Activated CD4-positive, alpha-beta T cell treated with anti-CD3 and anti-CD28 coated beads for 1 hour (primary cell): ENCODE measurements at places on chromosomes 12 and 14.
A peak's percentile ranks its signal among the peaks of the same experiment; 100 is the strongest.

GRCh38 chr12:2266666-2267620 is 214.2 kb downstream of the CACNA1C start:
- DNase-seq: no peak

DNA sequence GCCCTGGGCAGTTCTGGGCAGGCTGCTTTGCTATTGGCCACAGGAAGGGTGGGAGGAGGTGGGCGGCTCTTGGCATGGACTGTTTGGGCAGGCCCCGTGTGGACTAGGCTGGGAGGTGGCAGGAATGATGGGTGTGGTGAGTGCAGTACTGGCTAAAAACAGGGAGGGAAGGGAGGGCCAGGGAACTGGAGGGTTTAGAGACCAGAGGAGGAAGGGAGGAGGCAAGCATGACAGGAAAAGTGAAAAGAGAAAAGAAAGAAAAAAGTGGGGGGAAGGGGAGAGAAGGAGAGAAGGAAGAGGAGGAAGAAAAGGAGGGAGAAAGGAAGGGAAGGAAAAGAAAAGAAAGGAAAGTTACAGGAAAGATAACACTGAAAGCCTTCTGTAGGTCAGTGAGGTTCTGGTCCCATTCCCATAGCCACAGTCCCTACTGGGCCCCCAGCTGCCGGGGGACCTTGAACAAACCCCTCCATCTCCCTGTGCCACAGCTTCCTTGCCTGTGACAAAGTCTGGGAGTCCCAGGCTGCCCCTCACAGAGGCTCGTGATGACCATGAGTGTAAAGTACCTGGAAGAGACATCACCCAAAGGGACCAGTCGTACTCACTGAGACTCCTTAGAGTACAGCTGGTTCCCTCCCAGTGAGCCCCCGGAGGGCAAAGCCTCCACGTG is 1.1 kb upstream of the C14orf132 start:
- no peak for DNase-seq

- DNase-seq: no peak
These were observed 81.6 kb downstream of the ADGRD1 start for GRCh38 chr12:131035245-131035681.

DNA sequence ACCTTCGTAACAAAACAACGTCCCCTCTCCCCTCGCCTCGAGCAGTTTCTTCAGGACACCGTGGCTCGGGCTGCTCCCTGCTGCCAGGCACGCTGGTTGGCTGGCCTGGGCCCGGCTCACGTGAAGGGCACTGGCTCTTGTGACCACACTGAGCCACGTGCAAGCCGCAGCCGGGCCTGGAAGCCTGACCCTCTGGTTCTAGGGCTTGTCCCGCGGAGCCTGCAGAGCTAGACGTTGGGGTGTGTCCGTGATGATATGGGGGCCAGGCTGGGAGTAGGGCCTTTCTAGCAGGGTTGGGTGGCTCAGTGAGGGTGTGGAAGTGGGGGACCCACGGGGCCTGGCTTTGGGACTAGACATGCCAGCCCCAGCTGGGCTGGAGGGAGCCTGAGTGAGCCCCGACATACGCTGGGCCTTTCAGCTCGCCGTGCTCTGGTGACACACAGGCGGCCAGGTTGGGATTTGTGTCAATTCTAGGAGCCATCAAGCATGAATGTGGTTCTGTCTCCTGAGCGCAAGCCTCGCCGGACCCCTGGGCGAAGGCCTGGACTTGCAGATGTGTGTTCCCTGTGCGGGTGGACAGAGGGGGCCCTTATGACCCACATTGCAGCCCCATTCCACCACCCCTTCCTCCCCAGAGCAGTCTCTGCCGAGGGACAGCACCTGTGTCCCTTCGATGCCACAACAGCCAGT is 13.6 kb upstream of the AMN start:
- DNase-seq: no peak

DNA sequence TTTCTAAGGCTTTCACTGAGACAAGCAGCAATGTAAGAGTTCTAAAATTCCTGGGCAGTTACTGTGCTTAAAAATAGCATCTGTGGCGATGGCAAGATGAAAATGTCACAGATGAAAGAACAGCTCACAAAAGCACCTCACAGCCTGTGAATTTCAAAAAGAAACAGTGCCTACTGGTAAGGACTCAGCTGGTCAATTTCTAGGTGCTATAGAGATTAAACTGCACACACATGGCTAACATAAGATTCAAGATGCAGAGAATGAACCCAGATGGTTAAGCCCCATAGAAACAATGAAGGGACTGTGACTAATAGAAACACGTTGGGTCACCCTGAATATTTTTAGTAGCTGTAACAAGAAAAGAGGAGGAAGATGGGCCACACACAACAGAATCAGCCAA is 12.0 kb upstream of the IL26 start:
- no peak for DNase-seq

DNA sequence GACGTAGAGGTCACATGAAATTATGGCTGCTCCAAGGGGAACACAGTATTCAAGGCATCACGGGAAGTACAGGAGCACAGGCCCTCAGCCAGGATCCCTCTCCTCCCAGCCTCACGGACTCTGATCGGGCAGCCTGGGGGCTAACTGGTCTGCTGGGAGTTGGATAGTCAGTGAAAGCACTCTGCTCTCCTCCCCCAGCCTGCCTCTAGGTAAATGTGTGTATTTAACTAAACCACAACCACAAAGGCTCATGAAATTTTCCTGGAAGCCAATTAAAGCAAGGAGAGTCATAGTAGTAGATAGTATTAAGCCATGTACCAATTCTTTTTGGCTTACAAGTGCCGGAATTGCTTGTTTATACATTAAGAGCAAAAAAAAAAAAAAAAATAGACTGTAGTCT is 254.3 kb downstream of the MSRB3 start:
- DNase-seq: no peak

DNA sequence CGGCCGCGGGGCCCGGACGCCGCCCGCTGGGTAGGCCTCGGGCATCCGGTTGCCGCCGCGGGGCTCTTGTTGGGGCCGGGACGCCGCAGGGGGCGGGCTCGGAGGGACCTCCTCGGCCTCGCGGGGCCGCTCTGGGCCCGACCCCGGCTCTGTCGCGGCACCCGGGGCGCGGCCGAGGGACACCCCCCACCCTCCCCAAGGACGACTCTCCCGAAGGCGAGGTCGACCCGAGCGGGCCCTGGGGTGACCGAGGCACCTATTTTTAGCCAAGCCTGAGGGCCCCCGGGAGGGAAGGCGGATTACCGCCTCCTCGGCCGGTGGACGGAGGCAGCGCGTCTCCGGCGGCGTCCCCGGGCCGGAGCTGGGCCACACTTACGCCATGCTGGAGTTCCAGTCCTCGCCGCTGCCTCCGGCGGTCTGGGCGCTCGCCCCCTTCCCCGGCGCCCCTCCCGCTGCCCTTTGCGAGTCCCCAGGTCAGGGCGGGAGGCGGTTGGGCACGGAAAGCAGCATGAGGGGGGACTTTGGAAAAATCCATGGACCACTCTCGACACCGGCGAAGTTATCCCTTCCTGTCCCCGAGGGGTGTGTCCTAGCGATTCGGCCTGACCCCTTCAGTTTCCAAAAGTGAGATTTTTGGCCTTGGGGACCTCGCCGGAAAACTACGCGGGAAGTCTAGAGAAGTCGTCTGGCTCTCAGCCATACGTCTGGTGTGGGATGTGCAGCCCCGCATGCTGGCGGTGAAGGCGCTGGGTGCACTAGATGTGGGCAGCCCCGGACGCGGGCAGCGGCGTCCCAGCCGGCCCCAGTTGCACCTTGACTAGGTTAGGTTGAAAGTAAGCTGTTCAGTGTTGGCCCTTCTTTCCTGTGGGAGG is 699 bp downstream of the KTN1 start:
- peak; percentile 34 for DNase-seq

DNA sequence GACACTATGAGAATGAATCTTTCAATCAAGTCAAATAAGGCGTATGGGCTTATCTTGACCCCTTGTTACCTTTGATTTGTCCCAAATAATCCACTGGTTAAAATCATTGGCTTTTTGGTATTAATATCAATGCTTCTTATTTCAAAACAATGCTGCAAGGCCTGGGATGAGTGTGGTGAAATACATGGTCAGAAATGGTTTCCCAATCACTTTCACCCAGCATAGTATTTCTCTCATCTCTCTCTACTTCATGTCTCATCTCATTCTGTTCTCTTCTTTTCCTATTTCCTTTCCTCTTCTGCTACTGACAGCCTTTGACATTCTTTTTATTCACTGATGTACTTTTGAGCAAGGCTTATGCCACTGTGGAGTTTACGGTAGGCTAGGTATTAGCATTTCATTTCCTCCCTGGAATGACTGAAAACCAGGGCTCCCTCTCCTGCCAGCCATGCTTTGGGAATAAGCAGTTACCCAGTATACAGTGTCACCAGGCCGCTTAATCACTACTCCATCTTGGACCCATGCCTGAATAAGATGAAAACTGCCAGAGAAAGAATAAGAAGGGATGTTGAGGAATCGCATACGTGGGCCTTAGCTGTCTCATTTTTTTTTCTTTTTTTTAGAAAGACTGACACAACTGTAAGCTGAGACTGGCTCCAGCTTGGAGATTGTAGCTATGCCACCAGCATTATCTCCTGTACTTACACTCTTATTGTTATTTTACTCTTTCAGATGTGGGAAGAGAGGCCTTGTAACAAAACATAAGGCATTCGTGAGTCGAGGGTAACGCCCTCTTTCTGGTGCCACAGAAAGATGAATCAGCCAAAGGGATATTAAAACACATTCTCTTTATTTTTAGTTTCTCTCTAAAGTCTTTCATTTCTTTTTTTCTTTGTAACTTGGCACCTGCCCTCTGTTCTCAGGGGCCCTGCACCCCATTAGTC is 53.5 kb downstream of the IGF1 start:
- DNase-seq: no peak

DNA sequence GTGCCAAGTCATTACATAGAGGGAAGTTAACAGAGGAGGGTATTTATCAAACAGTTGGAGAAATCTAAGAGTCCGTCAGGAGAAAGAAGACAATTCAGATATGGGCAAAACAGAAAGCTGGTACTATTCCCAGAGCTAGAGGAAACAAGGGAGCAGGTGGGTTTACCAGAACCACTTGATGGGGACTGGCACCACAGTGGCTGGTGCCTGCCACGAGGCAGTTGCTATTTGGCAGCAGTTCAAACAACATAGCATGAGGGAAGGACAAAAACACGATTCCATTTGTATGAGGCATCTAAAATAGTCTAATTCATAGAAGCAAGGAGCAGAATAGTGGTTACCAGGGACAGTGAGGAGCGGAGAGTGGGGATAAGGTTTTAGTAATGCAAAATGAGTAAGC is 24.6 kb upstream of the KLRD1 start:
- DNase-seq: no peak

DNA sequence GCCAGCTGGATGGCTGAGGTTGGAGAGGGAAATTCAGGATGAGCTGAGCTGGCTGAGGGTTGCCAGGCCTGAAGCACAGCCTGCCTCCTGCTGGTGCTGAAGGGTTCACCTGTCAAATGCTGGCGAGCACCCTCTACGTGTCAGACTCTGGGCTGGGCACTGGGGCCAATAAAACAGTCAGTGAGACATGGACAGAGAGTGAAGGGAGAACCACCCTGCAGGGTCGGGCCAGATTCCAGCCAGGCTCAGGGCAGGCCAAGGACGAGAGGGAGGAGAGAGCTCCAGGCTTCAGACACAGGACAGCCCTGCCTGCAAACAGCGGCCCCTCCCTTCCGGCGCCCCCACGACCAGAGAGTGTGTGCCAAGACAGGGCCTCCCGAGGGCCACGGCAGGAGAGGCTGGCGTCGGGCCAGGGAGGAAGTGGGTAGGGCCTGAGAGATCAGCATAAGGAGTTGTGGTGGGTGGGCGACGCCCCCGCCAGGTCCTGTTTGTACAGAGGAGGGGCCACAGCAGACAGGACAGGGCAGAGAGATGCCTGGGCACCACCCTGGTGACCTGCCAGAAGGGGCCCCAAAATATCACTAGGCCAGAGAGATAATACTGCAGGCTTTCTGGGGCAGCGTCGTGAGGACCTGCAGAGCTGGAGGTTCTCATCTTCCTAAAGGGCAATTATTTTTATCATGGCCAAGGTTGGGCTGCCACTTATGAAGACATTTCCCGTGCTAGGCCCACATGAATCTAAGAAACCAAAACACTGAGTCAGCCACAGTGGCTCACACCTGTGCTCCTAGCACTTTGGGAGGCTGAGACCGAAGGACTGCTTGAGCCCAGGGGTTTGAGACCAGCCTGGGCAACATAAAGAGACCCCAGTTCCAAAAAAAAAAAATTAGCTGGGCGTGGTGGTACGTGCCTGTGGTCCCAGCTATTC is 73.1 kb upstream of the GPR68 start:
- DNase-seq: peak; percentile 61

GRCh38 chr12:113528606-113529293 is 57.1 kb upstream of the LHX5 start:
- DNase-seq: no peak

DNA sequence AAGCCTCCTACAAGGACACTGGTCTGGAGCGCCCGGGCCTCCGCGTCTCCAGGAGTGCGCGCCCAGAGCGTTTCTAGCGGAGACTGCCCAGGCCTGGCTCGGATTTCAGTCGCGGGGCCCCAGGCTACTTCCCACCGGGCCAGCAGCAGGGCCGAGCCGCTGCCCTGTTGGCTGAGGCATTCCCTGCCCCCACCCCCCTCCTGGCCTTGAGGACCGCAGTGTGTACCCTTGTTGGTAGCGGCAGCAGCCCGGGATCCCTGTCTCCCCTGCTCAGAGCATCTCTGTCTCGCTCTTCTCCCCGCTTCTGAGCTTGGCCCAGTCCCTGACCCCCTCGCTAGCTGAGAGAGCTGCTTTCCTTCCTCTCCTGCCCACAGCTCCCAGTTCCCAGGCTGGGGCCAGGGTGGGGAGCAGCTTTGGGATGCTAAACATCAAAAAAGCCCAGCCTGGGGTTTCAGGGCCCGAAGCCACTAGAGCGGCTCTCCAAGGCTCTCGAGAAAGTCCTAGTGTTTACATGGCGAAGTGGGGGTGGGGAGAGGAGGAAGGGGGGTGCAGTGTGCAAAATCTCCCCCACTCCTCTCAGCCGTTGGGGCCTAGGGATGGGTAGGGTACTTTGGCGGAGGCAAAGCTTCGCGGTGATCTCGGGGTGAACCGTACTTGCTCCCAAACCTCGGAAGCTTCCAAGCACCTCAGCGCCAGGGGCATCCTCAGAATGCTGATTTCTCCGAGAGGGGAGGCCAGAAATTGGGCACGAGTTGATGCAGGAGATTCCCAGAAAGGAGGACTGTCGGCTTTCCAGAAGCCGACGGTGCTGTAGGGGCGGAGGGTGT is 6.4 kb downstream of the NKX2-1 start:
- DNase-seq: no peak

GRCh38 chr12:4107911-4108697 is 165.5 kb upstream of the CCND2 start:
- DNase-seq: no peak

DNA sequence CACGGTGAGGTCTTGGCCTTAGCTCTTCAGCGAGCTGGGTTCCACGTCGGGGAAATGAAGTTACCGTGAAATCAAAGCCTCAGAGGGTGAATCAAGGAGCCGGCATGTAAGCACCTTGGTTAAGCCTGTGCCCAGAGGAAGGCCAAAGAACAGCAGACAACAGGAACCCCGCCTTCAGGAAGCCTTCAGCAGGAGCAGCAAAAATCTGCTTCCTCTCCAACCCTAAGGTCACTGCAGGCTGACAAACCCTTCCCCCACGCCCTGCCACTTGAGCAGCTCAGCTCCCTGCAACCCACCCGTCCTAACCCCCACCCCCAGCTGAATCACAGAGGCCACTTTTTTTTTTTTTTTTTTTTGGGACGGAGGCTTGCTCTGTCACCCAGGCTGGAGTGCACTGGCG is 72.9 kb upstream of the LTA4H start:
- DNase-seq: peak; percentile 9

GRCh38 chr12:43154498-43155045 is 397.4 kb downstream of the ADAMTS20 start:
- DNase-seq: no peak
